HFFc6 (cell line): ENCODE measurements at places on chromosomes 13 and 19.

GRCh38 chr19:56347163-56347778 is 32.6 kb upstream of the ZSCAN5A start:
- DNase-seq, result no peak

DNA sequence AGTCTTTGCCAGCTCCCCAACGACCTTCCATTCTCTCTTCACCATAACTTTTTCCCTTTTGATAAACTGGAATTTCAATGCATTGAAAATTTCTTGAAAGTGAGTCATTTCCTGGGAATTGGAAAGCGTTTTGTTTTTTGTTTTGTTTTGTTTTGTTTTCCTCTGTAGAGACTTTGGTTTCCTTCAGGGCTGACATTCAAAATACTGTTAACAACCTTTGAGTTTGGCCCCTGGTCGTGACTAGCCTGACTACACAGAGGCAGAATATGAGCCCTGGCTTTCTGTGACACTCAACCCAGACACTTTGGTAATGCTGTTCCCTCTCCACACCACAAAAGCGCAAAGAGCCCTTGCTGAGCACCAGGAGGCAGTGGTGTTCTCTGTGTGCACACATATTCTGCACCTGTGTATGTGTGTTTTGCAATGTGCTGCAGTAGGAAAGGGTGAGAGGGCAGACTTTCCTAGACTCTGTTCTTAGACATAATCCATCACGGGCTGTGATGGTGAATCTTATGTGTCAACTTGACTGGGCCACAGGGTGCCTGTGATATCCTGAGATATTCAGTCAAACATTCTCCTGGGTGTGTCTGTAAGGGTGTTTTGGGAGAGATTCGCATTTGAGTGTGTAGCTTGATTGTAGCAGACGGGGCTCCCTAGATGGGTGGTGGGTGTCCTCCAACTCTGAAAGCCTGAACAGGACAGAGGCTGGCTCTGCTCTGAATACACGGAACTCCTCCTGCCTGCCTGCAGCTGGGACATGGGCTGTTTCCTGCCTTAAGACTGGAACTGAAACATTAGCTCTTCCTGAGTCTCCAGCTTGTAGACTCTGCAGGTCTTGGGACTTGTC is 29.5 kb upstream of the ANKRD10 start:
- DNase-seq, result peak; percentile 59

DNA sequence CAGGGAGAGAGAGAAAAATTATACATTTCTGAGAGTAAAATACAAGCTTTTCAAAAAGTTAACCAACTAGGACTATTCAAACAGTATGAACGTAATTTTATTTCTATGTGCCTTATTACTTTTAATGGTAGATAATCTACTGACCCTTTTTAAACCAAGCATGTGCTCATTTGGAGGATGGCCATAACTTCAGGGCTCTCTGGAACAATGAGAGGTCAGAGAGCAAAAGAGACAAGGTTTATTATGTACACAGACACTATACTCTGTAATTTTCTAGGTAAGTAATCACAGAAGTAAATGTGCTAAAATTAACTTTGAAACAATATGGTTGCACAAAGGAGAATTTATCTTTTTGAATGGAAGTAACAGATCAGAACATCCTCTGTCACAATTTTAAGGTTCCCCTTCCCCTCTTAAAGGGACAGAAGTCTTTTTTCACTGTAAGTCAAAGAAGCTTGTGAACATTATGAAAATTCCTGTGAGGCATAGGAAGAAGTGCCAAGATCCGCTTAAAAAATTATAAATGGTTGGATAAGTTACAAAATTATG is 1.0 kb downstream of the POSTN start:
- no peak for DNase-seq

DNA sequence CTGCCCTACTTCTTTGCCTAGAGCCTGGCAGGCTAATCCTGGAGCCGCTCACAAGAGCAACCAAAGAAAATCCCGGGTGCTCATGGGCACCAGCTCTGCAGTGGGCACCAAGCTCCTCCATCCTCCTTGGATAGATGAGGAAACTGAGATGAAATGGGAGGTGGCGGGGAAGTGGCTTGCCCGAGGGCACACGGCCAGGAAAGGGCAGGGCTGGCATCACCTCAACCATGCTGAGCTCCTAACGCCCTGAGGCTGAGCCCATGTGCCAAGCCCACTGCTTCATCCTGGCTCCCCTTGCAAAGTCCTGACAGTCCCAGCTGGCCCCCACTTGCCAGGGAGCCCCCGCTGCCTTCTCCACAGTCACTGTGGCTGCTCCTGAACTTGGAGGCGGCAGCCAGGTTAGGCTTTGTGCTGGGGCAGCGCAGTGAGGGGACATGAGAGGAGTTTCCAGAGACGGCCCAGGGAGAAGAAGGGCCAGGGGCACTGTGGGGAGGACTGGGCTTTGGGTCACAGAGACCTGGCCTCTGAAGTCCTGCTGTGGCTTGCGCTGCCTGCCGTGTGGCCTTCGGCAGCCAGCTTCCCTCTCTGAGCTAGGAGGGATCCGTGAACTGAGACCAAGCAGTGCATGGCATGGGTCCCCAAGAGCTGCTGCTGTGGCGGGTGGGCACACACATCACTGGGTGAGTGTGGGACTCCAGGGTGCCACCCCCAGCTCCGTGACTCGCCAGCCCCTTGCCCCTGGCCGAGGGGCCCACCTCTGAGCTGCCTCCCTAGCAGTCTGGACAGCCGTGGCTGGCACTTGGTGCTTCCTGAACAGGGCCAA is 17.5 kb downstream of the TMED1 start:
- DNase-seq, result no peak

GRCh38 chr19:34686455-34686854 is 9.0 kb downstream of the ZNF302 start:
- DNase-seq, result no peak
